CD4-positive, alpha-beta T cell (primary cell): ENCODE measurements at places on chromosomes 12 and 14.

GRCh38 chr12:10362325-10362724 is 27.5 kb downstream of the KLRK1 start:
- no peak for DNase-seq
- H3K4me3 ChIP-seq = no peak overlapping the region
- H3K36me3 ChIP-seq = no peaks in the 10 kb centered on the region
- H3K27ac ChIP-seq = no peak overlapping the region
- peaks cover 18% of the 10 kb centered on the region for H3K4me1 ChIP-seq

DNA sequence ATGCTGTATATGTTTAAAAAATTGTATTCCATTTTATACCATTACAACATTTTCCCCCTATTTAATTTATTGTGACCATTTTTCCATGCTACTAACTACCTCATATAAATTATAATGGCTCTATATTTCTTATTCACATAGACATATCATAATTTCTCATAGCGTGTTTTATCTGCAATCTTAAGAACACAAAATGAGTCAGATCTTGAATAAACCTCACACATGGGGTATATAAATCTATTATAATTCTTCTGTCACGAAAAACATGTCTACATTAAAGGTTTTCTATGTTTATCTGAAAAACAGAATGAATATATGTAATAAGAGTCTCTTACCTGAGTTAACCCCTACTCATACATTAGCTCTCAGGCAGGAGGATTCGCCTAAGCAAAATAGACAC is 50.5 kb upstream of the ERGIC2 start:
- no peaks in the 10 kb centered on the region for H3K36me3 ChIP-seq
- DNase-seq = no peak
- no peak overlapping the region for H3K27ac ChIP-seq
- no peaks in the 10 kb centered on the region for H3K4me1 ChIP-seq

GRCh38 chr12:115468087-115468510 is 784.1 kb upstream of the TBX3 start:
- no peaks in the 10 kb centered on the region for H3K27me3 ChIP-seq
- H3K4me1 ChIP-seq = no peaks in the 10 kb centered on the region
- H3K27ac ChIP-seq = no peak overlapping the region
- DNase-seq = no peak

DNA sequence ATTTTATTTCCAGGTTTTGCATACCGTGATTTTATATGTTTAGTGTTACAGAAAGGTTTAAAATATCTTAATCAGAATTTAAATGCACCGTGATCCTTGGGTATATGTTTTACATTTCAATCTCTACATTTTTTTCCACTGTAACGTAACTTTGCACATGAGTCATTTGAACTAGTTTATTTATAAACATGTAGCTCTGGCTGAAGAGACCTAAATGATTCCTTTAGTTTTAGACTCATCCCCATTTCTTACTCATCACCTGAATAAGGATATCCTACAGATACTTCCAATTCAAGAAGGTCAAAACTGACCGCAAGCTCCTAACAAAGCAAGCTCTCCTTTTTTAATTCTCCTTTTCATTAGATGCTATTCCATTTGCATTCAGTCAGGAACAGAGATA is 42.7 kb upstream of the SLC6A15 start:
- H3K4me3 ChIP-seq = no peak overlapping the region
- DNase-seq = no peak
- H3K4me1 ChIP-seq = no peaks in the 10 kb centered on the region
- H3K27ac ChIP-seq = no peak overlapping the region
- H3K36me3 ChIP-seq = no peaks in the 10 kb centered on the region

DNA sequence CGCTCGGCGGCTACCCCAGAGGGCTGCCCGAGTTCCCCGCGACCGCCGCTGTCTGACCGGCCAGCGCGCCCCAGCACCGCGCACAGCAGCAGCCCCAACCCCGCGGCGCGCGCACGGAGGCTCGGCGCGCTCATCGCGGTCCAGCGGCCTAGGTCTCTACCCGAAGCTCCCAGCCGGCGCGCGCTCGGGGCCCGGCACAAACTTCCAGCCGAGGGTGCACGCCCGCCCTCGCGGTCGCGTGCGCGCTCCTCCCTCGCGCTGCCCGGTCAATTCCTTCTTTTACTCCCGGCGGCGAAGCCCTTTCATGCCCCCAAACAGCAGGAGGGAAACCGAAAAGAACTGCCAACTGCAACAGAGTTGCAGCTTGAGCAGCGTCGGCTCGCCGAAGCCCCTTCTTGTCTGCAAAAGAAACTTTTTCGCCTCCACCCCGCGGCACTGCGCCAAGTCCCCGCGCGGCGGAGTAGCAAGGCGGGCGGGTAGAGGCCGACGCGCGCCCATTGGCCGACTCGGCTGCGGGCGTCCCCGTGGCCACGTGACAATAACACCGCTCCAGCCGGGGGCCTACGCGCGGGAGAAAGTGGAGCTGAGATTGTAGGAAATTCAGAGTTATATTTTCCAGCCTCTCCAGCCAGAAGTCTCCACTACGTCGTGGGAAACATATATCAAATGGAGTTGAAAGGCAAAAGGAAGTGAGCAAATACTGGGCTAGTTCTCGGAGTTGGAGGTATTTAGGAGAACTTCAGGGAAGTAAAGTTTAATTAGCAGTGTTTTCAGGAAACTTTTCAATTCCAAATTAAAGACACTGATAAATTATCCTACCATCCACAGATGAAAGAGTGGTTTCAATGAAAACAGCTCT is at the start of gene LRIG3:
TSS of gene LRIG3 (minus strand) at position 403 of the 859 bp plus-strand sequence. CDS start at position 134, 269 bp downstream.
- H3K27me3 ChIP-seq = peaks cover 31% of the 10 kb centered on the region
- no peak within 1 kb of the TSS for H3K27ac ChIP-seq
- H3K36me3 ChIP-seq = no peaks in the 10 kb centered on the region
- H3K4me1 ChIP-seq = peaks cover 4% of the 10 kb centered on the region

DNA sequence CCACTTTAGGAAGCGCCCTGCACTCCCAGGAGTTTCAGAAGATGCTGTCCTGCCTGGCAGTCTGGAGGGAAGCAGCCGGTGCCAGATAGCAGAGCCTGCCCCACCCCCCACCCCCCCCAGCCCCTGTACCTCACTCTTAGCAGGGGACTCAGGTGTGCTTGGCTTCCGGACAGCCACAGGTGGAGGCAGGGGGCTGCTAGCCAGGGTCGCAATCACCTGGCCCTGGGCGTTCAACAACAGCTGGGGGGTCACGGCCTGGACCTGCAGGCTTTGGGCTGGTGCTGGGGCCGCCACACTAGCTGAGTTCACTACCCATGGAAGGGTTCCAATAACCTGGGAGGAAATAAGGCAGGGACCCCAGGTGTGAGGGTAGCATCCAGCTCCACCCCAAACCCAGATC is 22.0 kb downstream of the POU6F1 start:
- no peaks in the 10 kb centered on the region for H3K4me1 ChIP-seq
- DNase-seq = no peak
- no peak overlapping the region for H3K4me3 ChIP-seq

DNA sequence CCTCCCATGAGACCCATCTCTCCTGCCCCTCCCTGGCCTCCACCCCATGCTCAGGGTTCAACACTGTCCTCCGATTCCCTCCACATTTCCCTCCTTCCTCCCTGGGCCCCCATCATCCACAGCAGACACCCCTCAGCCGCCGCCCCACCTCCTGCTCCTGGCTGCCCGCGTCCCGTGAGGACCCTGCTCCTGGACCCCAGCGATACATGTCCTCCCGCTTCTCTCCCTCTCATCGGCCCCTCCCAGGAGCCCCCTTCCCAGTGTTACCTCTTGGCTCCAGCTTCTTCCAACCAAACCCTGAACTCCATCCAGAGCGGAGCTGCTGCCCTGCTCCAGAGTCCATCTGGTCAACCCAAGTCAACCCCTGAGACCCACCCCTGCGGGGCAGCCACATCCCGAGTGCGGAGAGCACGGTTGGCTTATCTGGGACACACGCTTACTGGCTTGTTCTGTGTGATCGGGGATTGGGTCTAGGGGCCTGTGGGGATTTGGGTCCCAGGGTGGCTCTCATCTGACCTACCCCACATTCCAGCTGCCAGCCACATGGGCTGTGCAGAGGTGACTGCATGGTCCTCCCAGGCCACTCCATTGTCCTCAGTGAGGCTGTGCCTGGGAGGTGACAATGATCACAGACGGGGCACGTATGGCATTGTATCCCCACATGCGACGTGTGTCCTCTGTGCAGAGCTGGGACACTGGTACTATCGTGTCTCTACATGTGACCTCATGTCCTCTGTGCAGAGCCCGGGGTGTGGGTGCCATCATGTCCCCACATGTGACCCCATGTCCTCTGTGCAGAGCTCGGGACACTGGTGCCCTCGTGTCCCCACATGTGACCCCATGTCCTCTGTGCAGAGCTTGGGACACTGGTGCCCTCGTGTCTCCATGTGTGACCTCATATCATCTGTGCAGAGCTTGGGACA is 333.6 kb downstream of the ADGRD1 start:
- H3K27ac ChIP-seq = no peak overlapping the region
- H3K27me3 ChIP-seq = no peaks in the 10 kb centered on the region
- DNase-seq = no peak
- H3K36me3 ChIP-seq = no peaks in the 10 kb centered on the region

DNA sequence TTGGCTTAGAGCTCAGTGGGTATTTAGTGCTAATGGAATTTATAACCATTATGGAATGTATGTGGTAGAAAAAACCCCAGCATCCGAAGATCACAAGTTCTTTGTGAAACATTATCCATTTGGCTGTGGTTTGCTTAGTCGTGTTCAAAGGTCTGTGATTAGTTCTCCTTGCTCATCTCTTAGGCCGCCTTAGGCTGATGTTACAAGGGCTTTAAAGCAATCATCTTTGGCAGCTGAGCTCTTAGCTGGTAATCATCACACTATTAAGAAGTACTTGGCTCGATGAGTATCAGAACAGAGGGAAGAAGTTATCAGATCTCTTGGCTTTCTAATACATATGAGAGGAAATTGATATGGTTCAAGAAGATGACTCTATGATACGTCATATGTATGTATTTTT is 124.1 kb upstream of the E2F7 start:
- H3K27me3 ChIP-seq = no peaks in the 10 kb centered on the region
- H3K4me3 ChIP-seq = no peak overlapping the region
- no peaks in the 10 kb centered on the region for H3K36me3 ChIP-seq

- H3K4me1 ChIP-seq = no peaks in the 10 kb centered on the region
- no peaks in the 10 kb centered on the region for H3K27me3 ChIP-seq
- H3K4me3 ChIP-seq = no peak overlapping the region
- H3K27ac ChIP-seq = no peak overlapping the region
- H3K36me3 ChIP-seq = peaks cover 49% of the 10 kb centered on the region
These were observed 29.1 kb downstream of the MTHFD1 start for GRCh38 chr14:64417055-64417770.

DNA sequence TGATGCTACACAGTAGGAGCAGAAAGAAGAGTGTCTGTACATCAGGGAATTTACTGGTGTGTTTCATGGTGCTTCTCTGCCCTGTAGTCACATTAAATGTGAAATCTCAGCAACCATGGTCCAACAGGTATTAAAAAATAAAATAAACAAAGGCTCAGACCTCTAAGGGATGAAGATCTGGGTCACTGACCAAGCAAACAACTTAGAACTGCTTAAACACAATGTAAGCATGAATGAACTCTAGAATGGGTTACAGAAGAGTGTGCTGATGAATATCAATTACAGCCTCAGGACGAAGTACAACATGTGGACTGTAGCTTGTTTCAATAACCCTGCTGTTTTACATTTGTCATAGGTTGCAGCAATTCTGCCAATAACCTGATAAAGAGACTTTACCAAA is 47.4 kb downstream of the SLC35F4 start:
- no peak overlapping the region for H3K4me3 ChIP-seq
- H3K27ac ChIP-seq = no peak overlapping the region
- H3K27me3 ChIP-seq = no peaks in the 10 kb centered on the region
- no peaks in the 10 kb centered on the region for H3K36me3 ChIP-seq

- H3K27ac ChIP-seq = no peak overlapping the region
- no peak for DNase-seq
- H3K4me3 ChIP-seq = no peak overlapping the region
- H3K36me3 ChIP-seq = peaks cover under 1% of the 10 kb centered on the region
These were observed 20.2 kb downstream of the VPS37B start for GRCh38 chr12:122875590-122876220.

DNA sequence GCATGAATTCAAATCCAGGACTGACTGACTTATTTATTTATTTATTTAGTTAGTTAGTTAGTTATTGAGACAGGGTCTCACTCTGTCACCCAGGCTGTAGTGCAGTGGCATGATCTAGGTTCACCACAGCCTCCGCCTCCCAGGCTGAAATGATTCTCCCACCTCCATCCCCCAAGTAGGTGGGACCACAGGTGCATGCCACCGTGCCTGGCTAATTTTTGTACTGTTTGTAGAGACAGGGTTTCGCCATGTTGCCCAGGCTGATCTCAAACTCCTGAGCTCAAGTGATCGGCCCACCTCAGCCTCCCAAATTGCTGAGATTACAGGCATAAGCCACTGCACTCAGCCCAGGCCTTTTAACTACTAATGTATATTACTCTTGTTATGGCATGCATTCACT is 36.0 kb downstream of the BTG1 start:
- DNase-seq = no peak
- peaks cover 27% of the 10 kb centered on the region for H3K4me1 ChIP-seq
- H3K4me3 ChIP-seq = no peak overlapping the region
- H3K27ac ChIP-seq = no peak overlapping the region
- H3K36me3 ChIP-seq = no peaks in the 10 kb centered on the region

- no peak for DNase-seq
- peaks cover 47% of the 10 kb centered on the region for H3K36me3 ChIP-seq
- no peaks in the 10 kb centered on the region for H3K27me3 ChIP-seq
These were observed 18.1 kb downstream of the RAB21 start for GRCh38 chr12:71772735-71773134.

GRCh38 chr14:68000511-68000910 is 180.9 kb downstream of the RAD51B start:
- H3K27ac ChIP-seq = no peak overlapping the region
- no peak for DNase-seq
- H3K4me3 ChIP-seq = no peak overlapping the region

GRCh38 chr12:18470251-18470650 is 208.9 kb downstream of the PIK3C2G start:
- H3K27me3 ChIP-seq = no peaks in the 10 kb centered on the region
- no peak overlapping the region for H3K4me3 ChIP-seq
- no peaks in the 10 kb centered on the region for H3K4me1 ChIP-seq
- no peaks in the 10 kb centered on the region for H3K36me3 ChIP-seq
